ENCODE measurements at places on chromosomes 4 and X. TPM values are rescaled to one million over a fixed set of nuclear protein-coding genes. Genes with fewer than 3 reads are reported as not detected.

- no peak for DNase-seq
These were observed 8.0 kb upstream of the PYURF start for GRCh38 chr4:88531549-88531948.

- peak; percentile 91 for DNase-seq
These were observed 33.0 kb downstream of the HCCS start for GRCh38 chrX:11143931-11144678.

- no peak for DNase-seq
These were observed 127.9 kb downstream of the ZNF330 start for GRCh38 chr4:141348573-141348972.

DNA sequence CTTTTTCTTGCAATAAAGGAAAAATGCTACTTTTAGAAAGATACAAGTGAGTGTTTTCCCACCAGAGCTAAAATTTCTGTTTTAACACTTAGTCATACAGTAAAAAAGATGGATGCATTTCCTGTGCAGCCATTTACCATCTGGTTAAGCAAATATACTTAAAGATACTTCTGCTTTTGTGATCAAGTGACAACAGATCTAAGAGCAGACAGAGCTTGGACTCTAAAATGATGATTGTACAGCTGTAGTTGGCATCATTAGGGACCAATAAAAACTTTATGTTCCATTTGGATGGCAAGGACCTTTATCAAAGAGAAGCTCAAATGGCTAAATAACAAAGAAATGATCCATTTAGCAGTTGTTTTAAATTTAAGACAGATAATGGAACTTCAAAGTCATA is 270.8 kb downstream of the FSTL5 start:
- DNase-seq = no peak

DNA sequence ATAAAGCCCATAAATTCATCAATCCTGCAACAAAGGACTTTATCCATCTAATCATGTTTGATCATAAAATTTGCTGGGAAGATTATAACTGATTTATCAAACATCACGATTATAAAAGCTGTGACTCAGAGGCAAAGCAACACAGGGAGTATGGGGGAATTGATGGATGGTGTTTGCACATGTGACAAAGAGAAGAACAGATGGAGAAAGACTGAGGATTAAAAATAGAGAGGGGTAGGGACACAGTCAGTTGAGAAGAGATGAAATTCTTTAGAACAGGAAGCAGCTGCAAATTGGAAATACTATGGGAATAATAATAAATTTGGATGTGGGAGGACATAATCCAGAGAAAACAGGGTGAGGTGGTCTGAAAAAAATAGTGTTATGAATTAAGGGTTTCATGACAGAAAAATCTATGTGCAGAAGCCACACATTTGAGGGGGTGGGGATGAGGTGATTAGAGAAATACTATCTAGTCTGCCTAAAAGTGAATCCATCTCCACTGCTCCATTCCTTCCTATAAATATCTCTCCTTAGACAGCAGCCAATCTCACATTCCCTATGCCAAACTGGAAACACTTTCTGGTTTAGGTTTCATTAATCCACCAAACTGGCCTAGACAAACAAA is 6.2 kb downstream of the PRR32 start:
- DNase-seq = peak; percentile 24

- no peak for DNase-seq
These were observed 45.6 kb downstream of the RAPGEF2 start for GRCh38 chr4:159148441-159148840.

GRCh38 chr4:71537551-71538065 is 198.8 kb downstream of the SLC4A4 start:
- DNase-seq = no peak

- peak; percentile 8 for DNase-seq
These were observed 718.9 kb downstream of the ARAP2 start for GRCh38 chr4:35525192-35525978.

- DNase-seq = no peak
These were observed 1420.4 kb downstream of the RAPGEF2 start for GRCh38 chr4:160523231-160523630.

DNA sequence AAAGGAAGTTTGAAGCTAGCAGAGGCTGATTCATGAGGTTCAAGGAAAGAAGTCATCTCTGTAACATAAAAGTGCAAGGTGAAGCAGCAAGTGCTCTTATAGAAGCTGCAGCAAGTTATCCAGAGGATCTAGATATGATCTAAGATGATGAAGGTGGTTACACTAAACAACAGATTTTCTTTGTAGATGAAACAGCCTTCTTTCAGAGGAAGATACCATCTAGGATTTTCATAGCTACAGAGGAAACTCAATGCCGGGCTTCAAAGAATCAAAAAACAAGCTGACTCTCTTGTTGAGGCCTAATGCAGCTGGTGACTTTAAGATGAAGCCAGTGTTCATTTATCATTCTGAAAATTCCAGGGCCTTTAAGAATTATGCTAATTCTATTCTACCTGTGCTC is 28.8 kb downstream of the NR0B1 start:
- DNase-seq = no peak

DNA sequence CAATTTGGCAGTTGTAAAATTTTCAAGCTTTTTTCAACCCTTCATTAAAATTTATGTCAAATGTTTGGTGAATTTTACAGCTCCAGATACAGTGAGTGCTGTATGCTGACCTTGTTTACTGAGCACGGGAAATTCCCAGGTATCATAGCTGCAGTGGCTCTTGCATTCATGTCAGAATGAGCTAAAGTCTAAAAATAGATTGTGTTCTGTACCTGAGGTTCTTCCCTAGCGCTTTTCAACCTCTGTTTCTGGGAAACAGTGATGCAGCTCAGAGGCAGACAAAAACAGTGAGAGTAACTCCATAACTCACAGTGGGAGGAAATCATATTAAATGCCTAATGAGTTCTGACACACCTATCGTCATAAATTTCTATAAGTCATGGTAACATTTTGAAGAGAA is 393.8 kb upstream of the GNPDA2 start:
- peak; percentile 46 for DNase-seq

- no peak for DNase-seq
These were observed 121.3 kb downstream of the PPARGC1A start for GRCh38 chr4:23768541-23768940.

- DNase-seq = no peak
These were observed 18.0 kb upstream of the TBC1D14 start for GRCh38 chr4:6891436-6892170.

GRCh38 chr4:37816006-37816405 is 10.5 kb upstream of the PGM2 start:
- DNase-seq = no peak

DNA sequence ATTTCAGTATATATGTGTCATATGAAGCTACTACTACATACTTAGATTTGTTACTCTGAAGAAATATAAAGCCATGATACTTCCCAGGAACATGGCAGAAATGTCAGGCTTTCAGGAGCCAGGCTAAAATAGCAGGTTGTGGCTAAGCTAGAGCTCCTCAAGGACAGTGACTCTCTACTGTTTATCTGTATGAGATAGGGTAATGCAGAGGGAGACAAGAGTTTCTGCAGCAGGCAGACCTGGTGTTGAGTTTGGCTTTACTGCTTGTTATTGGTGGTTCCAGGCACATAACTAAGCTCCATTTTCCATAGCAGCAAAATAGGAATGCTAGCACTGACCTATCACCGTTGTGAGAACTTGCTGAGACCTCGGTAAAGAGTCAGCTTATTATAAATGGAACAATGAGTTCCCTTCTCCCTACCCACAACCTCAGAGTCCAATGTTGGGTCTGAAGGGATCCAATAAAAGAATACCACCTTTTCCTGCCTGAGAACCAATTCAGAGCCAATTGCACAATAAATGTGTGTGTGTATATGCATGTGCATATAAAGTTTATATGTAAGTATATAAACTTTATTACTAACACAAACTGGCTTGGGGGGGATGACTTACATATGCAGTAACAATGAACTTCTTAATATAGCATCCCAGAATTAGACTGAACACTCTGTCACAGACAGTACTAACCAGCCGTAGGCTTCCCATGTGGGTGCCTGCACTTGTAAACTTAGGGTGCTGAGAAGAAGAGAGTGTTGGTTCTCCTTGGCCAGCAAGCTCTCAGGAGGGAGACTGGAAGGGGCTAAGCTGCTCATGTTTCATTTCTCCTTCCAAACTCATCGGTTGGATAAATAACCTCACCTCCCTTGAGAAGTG is 51.9 kb upstream of the PAQR3 start:
- no peak for DNase-seq

GRCh38 chr4:5267408-5267807 is 216.1 kb downstream of the STK32B start:
- no peak for DNase-seq

- DNase-seq = no peak
These were observed 327.7 kb upstream of the RASGEF1B start for GRCh38 chr4:81799371-81799770.

- DNase-seq = no peak
These were observed 930.2 kb upstream of the DIAPH2 start for GRCh38 chrX:95754411-95754810.

- peak; percentile 42 for DNase-seq
These were observed 338.4 kb upstream of the GNPDA2 start for GRCh38 chr4:45064741-45065140.

DNA sequence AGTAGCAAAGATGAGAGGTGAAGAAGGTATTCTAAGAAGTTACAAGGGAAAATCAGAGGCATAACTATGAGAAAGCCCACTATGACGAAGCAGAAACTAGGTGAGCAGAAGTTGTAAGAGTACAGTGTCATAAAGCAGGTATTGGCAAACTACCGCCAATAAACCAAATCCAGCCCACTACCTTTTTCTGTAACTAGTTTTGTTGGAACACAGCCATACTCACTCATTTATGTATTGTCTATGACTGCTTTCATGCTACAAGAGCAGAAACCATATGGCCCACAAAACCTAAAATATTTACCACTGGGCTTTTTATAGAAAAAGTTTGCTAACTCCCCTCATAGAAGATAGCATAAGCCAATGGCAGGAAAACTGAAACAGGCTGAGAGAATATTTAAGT is 31.8 kb upstream of the ZCCHC13 start:
- DNase-seq = no peak

DNA sequence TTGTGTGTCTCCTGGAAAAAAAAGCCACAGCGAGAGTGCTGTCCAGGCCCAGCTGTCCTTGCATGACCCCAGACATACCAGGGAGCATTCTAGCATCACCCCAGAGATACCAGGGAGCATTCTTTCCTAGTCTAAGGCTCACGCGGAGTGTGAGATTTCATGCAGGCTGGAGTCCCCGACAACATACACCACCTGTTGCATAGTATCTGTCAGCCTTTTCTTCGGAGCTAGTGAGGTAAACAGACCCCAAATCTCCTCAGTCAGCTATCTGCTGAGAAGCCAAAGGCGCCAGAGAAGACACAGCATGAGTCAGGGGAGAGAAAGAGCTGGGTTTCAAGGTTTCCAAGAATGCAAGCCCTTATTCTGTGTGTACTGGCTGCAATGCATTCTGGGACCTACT is 23.1 kb upstream of the ZXDA start:
- peak; percentile 7 for DNase-seq

GRCh38 chr4:112119353-112119783 is 25.9 kb upstream of the FAM241A start:
- no peak for DNase-seq

- no peak for DNase-seq
These were observed 42.5 kb downstream of the HTT start for GRCh38 chr4:3116955-3117354.

DNA sequence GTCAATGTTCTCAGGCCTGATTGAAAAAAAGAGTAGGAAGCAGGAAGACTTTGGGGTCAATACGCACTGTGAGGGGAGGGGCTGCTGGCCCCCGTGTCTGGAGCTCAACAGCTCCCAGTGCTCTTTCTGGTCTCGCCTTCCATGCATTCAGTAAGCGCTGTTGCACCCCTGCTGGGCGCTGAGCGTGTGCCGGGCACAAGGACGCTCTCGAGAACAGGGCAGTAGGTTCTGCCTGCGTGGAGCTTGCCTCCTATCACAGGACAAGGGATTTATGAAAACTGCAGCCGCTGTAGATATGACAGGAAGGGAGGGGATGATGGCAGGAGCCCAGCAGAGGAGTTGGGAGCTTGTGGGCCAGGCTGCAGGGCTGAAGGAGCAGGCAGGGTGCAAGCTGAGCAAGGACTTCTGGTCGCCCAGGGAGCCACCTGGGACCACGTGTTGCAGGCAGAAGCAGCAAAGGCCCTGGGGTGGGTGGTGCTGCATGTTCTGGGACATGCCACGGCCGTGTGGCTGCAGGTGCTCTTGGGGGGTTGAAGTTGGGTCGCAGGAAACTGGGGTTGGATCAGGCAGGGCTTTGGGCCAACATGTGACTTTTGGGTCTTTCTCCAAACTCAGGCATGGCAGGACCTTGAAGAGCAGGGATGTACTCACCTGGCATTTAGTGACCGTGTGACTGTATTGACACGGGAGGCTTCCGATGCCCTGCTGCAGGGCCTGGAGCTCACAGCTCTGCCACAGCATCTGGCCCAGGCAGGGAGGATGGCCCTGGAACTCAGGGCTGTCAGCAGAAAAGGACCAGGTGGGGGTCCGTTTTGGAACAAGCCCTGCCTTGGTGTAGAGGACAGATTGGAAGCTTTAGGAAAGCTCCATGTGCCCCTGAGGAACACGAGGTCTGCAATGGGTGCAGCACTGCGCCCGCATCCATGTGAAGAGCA is 97.9 kb downstream of the CPZ start:
- DNase-seq = no peak

- no peak for DNase-seq
These were observed 289.5 kb upstream of the BOD1L1 start for GRCh38 chr4:13917015-13917414.

TMSB15C gene
- 4.0 TPM for total RNA-seq

ERCC6L gene
- 4.0 TPM for total RNA-seq

MORF4L2 gene
- total RNA-seq = 311 TPM

USP17L27 gene
- not detected for total RNA-seq

GPRIN3 gene
- 5.8 TPM for total RNA-seq

CSAG3 gene
- total RNA-seq = not detected

APLN gene
- 6.9 TPM for total RNA-seq

FAM184B gene
- total RNA-seq = 8.0 TPM

AMBN gene
- total RNA-seq = not detected

LRAT gene
- total RNA-seq = 0.10 TPM

RHOXF1 gene
- not detected for total RNA-seq

TNIP3 gene
- total RNA-seq = not detected

CSN1S1 gene
- total RNA-seq = not detected

PLXNB3 gene
- 6.8 TPM for total RNA-seq

EFNB1 gene
- 39.2 TPM for total RNA-seq

FTHL17 gene
- total RNA-seq = not detected

RNF128 gene
- total RNA-seq = 4.4 TPM

GLOD5 gene
- total RNA-seq = not detected

VCX2 gene
- total RNA-seq = not detected
